Kidney epithelial cell (primary cell): ENCODE measurements at places on chromosomes 5 and 9. TPM values are rescaled to one million over a fixed set of nuclear protein-coding genes. Genes with fewer than 3 reads are reported as not detected.
A peak's percentile ranks its signal among the peaks of the same experiment; 100 is the strongest.

The GRM6 gene
- total RNA-seq: not detected in 2 replicates

The GPR21 gene
- 0.63 TPM in 1 of 2 replicates, not detected in the other for total RNA-seq

DNA sequence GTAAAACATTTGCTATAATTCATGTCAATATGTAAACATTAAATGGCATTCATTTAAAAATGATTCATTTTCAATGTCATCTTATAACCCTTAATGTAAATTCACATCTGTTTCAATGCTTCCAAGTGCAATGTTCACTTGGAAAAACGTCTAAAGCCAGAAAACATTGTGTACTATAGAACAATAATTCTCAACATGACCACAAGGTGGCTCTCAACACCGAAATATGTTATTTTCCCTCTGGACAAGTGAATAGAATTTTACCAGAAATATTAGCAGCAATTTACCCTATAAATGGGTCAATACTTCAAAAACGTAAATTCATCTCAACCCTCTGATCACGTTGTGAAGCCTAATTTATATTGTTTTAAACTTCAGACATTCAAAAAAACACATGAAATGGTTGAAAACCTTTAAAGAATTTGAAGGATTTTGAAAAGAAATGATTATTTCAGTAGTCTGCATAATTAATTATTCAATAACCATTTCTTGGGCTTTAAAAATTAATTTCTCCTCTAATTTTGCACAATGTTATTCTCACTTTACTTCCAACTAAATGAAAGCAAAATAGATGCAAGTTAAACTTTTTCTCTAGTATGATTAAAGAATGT lies 11.0 kb downstream of the CDH10 start:
- DNase-seq: no peak

DNA sequence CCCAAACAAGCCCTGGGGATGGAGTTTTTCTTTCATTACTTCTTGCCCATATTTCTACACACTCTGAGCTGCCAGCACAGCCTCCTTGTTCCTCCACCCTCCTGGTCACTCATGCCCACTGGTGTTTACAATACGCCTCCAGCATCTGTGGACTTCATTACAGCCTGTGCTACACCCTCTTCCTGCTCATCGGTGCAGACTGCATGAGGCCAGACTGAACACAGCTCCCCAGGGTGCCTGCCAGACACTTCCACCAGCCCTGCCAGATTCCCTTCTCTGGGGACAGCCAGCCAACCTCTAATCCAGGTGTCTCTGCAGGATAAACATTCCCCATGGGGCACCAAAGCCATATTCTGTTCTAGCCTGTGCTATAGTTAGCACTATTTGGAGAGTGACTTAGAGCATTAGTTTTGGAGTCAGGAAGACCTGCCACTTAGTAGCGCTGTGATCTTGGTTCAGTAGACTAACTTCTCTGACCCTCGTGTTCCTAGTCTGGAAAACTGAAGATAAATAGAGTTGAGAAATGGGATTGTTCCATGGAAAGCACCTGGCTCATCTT lies 163.8 kb upstream of the KLF4 start:
- no peak for DNase-seq

- DNase-seq: no peak
These were observed 11.3 kb upstream of the DIPK1B start for GRCh38 chr9:136700959-136701667.

DNA sequence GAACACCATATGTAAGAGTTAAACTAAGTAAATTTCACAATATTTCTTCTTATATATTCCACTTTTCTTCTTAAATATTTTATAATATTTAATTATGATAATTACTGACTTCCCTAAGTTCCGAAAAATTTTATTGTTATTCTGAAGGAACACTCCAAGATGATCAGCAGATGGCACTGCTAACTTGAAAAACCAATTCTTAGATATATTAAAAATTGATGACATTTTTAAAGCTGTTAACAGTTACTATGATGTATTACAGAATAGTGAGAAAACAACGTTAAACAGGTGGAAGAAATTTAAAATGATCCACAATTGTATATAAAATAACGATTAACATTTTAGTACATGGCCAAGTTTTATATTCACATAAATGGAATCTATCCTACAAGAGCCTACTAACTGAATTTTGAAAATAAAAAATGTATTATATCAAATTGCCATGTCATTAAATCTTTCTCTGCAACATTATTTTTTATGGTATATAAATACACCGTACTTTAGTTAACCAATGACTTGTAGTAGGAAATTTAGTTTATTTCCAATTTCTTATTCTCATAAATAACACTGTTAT lies 30.1 kb upstream of the MUSK start:
- DNase-seq: no peak

DNA sequence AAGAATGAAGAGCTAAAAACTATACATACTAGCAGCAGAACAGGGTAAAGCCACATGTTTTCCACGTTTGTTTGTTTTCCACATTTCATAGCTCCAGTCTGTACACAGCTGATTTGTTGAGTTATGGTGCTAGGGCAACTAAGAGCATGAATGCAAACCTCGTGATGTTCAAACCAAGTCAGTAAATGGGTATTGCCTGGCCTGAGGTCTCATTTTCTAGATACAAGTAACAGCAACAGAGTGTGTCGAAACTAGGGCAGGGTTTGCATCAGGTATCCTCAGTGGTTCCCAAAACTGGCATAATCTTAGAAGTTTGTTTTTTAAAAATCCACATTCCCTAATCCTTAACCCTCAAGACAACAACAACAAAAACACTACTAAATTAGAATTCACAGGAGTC lies 89.3 kb downstream of the CEMIP2 start:
- no peak for DNase-seq

DNA sequence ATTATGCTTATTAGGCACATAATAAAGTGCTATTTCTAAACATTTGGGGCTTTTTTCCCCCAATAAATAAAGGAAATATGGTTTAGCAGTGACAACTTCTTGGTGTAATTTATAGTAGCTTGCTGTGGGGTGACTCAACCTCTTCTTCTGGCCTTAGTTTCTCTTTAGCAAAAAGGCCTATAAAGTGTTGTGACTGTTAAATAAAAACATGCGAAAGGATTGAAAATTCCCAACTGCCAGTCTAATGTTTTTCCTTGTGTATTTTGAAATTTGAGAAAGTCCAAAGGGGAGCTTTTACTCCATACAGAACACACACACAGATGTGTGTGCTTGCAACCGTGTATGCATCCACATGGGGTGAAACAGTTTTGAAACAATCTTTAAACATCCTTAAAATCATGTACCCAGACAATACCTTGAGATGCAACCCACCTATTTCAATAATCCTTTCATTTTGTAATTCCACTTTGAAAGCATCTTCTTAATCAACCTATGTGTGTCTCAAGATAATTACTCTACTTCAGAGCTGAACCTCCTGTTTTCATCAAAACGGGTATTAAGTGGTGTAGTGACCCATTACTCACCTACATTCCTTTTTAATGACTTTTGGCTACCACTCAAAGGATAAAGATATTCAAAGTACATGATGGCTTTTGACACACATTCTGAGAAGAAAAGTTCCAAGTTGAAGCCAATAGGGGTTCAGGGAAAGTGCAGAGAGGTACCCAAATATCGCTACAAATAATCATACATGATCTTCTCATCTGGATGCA lies 123.8 kb downstream of the DROSHA start:
- DNase-seq: peak; percentile 41

- no peak for DNase-seq
These were observed 822.5 kb downstream of the NR2F1-AS1 start for GRCh38 chr5:92758552-92758951.

DNA sequence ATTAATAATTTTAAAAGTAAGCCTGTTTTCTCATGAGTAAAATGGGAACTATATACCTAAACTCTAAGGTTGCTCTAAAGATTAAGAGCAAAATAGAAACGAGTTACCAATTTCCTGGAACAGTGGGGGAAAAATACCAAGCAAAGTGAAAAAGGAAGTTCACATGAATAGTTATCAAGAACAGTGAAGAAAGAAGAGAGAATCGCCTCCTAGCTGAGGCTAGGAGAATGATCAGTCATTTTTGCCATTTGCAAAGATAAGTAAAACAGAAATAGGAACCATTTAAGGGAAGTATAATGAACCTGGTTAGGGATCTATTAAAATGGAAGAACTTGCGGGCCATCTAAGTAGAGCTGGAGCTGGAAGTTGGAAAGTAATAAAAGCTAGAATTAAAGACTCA lies 50.7 kb downstream of the P4HA2 start:
- DNase-seq: no peak

DNA sequence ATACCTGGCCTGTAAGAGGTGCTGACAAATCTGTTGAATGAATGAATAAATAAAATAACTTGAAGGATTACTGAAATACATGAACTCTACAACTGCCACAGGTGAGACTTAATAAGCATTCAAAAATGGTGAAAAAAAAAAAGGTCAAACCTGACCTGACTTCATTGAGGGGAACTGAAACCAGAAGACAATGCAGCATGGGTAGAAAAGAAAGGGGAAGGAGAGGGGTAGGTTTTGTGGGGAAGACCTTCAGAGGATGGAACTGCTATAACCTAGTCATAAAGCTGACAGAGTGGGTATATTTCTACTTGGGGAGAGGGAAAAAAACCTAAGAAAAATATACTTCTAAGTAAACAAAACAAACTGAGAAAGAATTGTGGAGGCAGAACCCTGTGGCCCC lies 56.6 kb downstream of the RASEF start:
- DNase-seq: no peak
